ENCODE measurements at places on chromosomes 3 and 15.

GRCh38 chr3:43688245-43688650, 2.5 kb upstream of the ABHD5 start:
- no peak for DNase-seq

DNA sequence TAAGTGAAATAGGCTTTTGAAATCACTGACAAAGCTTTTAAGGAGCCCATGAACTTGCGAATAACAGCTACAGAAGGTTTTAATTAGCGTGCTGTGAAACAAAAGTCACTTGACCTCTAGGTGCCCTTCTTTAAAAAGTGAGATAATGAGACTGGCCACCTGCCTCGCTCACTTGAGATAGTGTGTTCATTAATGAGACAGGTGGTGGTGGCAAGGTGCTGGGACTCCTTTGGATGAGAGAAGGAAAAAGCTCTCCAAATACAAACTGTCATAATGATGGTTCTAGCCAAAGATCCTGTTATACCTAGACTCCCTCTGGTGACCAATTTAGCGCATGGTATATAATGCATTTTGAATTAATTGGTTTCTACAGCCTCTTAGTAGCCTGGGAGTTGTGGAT, 22.7 kb upstream of the IREB2 start:
- DNase-seq = no peak

GRCh38 chr3:196585044-196585757, 16.7 kb downstream of the FBXO45 start:
- no peak for DNase-seq

- DNase-seq = peak; percentile 22
These were observed 698 bp downstream of the IL1RAP start for GRCh38 chr3:190514413-190515153.

Data from tibial nerve (tissue), 4 donors.